ENCODE measurements at places on chromosomes 4 and X.

DNA sequence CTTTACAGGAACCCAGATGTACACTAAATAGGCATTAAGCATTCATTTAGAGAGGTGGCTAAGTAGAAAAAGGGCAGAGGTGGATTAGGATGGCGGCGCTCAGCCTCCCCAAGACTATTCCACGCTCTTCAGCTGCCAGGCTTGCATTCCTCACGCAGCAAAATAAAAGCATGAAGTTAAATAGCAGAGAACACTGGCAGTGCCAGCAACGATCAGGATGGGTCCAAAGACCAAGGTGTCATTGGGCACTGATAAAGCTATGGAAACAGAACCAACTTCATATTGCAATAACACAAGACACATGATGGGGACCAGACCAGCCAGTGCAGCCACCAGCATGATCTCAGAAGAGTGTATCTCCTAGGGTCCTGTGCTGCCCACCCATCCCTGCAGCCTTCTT, 42.0 kb downstream of the TMEM156 start:
- DNase-seq, result no peak

GRCh38 chr4:95761426-95761825, 78.5 kb upstream of the PDHA2 start:
- no peak for DNase-seq

DNA sequence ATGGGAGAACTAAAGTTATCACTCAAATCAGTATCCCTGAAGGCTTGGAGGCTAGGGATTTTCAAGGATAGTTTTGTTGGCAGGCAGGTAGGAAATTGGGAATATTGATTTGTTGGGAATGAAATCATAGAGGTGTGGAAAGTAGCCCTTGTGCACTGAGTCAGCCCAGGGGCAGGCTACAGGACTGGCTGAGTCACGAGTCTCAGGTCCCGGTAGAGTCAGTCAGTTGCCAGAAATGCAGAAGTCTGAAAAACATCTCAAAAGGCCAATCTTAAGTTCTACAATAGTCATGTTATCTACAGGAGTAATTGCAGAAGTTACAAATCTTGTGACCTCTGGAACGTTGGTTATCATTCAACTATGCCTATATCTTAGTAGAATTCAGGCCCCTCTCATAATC, 153.1 kb downstream of the GC start:
- DNase-seq, result no peak

- DNase-seq, result no peak
These were observed 74.1 kb downstream of the ZAR1 start for GRCh38 chr4:48564151-48564550.

- no peak for DNase-seq
These were observed 167.0 kb upstream of the PCDH7 start for GRCh38 chr4:30553151-30553550.

DNA sequence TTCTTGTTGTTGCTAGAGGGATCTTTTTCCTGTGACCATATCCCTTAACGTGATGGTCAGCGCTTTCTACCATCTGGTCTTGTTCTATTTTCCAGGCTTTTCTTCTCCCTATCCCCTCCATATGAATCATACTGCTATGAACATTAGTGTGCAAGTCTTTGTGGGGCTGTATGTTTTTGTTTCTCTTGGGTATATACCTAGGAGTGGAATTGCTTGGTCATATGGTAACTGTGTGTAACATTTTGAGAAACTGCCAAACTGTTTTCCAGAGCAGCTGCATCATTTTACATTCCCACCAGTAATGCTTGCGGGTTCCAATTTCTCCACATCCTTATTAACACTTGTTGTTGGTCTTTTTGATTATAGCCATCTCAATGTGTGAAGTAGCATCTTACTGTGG, 121.4 kb downstream of the SPRY1 start:
- no peak for DNase-seq

DNA sequence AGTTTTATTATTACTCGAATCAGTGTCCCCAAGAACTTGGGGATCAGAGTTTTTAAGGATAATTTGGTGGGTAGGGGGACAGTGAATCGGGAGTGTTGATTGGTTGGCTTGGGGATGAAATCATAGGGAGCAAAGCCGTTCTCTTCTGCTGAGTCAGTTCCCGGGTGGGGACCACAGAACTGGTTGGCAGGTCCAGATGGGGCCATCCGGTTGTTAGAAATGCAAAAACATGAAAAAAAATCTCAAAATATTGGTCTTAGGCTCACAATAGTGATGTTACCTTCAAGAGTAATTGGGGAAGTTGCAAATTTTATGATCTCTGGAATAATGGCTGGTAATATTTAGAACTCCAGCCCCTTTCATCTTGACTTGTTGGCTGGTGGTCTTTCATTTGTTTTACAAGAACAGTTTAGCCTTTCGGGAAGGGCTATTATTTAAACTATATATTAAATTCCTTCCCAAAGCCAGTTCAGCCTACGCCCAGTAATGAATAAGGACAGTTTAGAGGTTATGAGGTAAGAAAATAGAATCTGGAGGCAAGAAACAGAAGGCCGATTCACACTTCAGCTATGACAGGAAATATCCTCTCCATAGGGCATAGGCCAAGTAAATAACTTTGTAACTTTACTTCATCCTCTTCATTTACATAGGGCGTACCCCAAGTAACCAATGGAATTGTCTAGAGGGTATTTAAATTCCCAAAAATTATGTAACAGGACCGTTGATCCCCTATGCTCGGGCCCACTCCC, 164.1 kb upstream of the STS start:
- DNase-seq, result no peak

- no peak for DNase-seq
These were observed 108.3 kb downstream of the AFAP1 start for GRCh38 chr4:7831330-7831729.

DNA sequence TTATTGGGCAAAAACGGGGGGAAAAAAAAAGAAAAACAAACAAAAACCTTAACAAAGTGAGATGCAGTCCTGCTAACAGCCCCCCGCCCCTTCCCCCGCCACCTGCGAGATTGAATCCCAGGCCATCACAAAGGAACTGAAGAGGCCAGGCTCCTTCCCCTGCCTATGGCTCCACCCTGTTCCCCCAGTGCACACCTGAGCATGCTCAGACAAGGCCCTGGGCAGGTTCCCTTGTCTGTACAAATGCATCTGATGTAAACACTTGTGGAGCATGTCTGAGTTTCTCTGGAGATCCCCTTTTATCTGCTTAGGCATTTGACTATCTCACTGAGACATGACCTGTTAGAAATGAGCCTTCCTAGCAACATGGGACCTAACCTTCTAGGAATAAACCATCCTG, 983.7 kb upstream of the PABPC4L start:
- DNase-seq, result no peak

DNA sequence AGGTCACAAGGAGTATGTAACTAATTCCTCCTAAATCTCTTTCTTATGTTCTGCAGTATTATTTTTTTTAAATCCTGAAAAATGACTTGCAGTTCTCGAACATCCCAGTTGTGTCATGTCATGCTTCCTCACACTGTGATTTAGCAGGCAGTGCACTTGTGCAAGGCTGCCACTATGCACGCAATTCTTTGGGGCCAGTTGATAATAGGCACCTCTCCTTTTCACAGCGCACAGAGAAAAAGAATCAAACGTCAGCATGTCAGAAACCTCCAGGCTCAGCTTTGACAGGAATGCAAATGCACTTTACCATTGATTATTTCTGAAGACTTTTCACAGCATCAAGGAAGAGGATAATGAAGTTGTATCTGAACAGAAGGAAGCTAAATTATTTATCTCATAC, 62.9 kb downstream of the FGF13 start:
- DNase-seq, result no peak

GRCh38 chr4:186227744-186228513, 622 bp downstream of the KLKB1 start:
- no peak for DNase-seq

DNA sequence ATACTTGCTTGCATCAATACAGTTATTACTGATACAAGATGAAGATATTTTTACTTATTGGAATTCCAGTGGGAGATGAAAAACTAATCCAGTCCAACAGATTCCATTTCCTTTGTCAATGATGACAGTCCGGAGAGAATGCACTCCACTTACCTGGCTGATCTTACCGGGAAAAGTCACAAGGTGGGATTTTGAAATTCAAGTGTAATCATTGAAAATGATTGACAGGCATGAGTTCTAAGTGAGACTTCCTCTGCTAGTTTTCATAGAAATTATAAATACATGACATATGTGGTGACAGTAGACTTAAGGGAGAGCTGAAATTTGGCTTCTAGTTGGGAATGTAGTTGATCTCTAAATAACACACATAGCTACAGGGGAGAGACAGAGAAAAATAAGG, 859.9 kb downstream of the FAT4 start:
- no peak for DNase-seq

- no peak for DNase-seq
These were observed 34.4 kb upstream of the COX18 start for GRCh38 chr4:73103799-73104503.

- no peak for DNase-seq
These were observed 38.7 kb downstream of the SEC24B start for GRCh38 chr4:109472343-109472761.

DNA sequence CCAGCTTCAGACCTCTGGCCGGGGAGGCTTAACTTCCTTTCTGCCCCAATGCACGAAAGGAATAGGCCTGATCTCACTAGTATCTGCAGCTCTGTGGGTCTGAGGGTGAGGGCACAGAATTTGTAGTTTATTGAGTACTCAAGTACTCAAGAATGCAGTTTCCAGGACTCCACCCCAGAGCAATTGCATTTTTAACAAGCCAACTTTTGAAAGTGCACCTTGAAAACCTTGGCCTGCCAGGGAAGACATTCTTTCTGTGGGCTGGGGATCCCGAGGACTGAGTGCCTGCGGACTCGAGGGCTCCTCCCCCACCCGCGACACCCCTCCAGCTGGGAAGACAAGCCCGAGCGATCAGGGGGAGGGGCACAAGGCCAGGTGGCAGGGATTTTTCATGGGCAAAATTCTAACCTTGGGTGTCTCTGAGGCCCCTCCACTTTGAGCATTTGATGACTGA, 22.4 kb downstream of the RS1 start:
- no peak for DNase-seq

- no peak for DNase-seq
These were observed 20.7 kb downstream of the TAPT1 start for GRCh38 chr4:16205298-16206164.

- no peak for DNase-seq
These were observed 21.3 kb upstream of the FTHL17 start for GRCh38 chrX:31092970-31093638.

All from tibial artery (tissue), 4 donors.